ENCODE measurements at places on chromosomes 16 and 17.
A peak's percentile ranks its signal among the peaks of the same experiment; 100 is the strongest.

GRCh38 chr16:9091867-9092281 lies 430 bp downstream of the HAPSTR1 start:
- peak; percentile 19 for DNase-seq

GRCh38 chr16:67963292-67963661 lies 5.2 kb downstream of the SLC12A4 start:
- DNase-seq: no peak

- DNase-seq: no peak
Measured at GRCh38 chr17:6548578-6549330, 7.6 kb downstream of the PITPNM3 start.

DNA sequence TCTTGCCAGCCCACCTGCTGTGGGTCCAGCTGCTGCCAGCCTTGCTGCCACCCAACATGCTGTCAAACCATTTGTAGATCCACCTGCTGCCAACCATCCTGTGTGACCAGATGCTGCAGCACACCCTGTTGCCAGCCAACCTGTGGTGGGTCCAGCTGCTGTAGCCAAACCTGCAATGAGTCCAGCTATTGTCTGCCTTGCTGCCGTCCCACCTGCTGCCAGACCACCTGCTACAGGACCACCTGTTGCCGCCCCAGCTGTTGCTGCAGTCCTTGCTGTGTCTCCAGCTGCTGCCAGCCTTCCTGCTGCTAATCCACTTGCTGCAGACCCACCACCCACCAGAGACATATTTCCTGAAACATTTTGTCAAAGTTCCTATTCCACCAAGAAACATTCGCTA lies 641 bp downstream of the KRTAP9-1 start:
- DNase-seq: no peak

DNA sequence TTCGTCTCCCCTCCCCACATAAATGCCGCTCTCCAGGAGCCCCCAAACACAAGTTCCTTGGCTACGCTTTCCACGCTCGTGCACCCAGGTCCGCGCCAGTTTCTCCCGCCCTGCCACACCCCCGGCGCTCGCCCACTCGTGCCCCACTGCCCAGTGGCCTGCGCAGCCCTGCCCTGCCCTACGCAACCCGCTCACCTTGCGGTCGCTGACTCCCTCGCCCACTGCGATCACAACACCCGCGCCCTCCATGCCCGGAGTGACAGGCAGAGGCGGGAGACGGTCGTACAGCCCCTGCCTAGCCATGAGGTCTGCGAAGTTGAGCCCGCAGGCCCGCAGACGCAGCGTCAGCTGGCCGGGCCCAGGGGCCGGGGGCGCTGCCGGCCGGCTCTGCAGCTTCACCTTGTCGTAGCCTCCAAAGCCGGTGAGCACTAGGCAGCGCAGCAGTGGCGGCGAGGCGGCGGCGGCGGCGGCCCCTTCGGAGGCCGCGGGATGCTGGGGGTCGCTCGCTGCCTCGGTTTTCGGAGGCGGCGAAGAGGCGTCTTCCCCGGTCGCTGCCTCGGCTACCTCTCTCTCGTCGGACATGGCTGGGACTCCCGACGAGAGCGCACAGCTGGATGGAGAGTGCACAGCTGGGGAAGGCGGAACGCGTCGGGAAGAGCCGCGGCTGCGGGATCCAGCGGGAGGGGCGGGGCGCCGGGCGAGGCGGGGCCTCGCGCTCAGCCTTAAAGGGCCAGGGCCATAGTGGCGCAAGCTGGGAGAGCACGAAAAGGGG lies at the start of gene VAT1:
VAT1 (minus strand) TSS at position 645 of the 772 bp plus-strand sequence; CDS start at position 582, 63 bp downstream.
- no peak for DNase-seq

DNA sequence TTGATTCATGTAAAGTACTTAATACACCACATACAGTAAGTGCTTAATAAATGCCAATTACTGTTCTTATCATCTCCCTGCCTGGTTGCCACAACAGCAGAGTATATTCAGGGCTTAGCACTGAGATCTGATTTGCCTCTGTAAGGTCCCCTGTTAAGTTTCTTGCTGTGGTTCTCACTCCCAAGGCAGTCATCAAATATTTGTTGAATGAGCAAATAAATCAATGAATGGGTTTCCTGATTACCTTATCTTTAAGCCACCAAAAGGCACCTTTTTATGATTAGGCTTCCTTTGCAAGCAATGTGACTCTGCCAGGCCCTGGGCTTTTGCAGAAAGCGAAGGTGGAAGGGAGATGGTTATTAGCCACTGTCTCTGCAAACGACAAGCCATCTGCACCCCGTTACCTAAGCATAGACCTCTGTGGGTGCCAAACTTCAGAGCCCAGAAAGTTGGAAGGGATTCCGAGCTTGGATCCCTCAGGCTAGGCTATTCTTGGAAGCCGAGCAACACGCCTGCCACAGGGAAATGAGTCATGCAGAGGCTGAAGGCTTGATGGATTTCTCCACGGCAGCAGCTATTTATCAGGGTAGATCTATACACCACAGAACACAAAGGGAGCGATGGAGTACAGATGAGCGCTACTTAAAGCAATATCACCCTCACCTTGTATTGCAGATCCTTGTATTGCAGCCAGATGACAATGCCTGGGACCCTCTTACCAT lies 102.0 kb downstream of the GRIN2A start:
- DNase-seq: no peak

DNA sequence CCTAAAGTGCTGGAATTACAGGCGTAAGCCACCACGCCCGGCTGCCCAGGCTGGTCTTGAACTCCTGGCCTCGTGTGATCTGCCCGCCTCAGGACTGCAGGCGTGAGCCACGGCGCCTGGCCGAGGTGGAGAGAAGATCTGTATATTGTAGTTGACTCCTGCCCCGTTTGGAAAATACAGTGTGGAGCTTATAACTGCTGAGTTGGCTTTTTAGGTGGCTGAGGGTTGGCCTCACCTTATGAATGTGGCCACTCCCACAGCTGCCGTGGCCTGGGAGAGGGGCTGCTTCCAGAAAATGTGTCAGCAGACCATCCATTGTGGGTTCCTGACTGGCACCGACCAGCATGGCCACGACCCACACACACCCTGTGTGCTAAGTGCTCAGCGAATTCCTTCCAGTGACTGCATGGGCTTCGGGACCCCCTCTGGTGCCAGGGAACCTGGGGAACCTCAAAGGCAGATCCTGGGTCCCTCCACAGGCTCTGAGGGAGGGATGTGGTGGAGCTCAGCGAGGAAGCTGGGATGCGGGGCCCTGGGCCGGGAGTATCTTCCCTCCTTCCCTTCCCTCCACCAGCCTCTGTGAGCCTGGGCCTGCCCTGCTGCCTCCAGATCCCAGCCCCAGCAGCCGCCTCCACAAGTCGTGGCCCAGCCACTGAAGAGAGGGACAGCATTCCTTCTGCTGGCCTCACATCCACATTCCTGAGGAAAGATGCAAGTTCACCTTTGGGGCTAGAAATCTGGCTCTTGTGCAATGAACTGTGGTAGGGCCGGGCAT lies 10.9 kb upstream of the RAB11FIP3 start:
- no peak for DNase-seq

DNA sequence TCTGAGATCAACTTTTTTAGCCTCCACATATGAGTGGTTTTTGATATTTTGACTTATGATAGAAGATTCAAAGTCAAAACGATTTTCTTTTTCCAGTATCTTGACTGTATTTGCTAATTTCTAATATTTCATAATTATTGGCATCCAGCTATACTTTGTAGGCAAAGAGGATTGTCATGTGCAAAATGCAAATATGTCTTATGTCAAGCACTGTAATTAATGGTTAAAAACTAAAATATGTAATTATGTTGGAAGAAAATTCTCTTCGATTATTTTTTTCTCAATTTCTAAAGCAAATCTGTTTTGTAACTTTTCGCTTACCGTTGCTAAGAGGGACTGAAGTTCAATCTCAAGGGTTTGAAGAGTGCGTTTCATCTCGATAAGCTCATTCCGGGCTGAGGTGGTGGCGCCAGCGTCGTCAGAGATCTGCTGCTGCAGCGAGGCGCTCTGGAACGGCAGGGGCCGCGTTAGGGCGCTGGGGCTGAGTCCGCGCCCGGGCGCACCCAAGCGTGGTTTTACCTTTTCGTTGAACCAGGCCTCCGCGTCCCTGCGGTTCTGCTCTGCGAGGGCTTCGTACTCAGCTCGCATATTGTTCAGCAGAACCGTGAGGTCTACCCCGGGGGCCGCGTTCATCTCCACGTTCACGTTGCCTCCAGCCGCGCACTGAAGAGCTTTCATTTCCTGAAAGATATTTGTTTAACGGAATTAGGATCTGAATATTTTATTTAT lies 3.0 kb downstream of the KRT27 start:
- DNase-seq: no peak

DNA sequence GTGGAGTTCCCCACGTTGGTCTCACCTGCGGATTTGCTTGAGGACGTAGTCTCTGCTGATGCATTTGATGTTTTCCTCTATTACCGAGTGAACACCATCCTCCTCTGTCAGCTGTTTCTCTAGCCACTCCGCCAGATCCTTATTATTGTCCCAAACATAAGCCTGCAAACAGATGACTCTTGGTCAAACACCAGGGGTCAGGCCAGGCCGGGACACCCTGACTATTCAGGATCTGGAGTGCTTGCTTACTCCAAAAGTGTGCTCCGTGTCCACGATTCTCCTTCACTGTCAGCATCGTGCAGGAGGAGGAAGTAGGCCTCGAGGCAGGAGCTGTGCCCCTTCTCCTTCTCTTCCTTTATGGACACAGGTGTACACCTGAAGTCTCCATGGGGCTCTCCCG lies 140.2 kb downstream of the AATF start:
- no peak for DNase-seq

- no peak for DNase-seq
Measured at GRCh38 chr17:15250135-15250860, 14.8 kb downstream of the PMP22 start.

DNA sequence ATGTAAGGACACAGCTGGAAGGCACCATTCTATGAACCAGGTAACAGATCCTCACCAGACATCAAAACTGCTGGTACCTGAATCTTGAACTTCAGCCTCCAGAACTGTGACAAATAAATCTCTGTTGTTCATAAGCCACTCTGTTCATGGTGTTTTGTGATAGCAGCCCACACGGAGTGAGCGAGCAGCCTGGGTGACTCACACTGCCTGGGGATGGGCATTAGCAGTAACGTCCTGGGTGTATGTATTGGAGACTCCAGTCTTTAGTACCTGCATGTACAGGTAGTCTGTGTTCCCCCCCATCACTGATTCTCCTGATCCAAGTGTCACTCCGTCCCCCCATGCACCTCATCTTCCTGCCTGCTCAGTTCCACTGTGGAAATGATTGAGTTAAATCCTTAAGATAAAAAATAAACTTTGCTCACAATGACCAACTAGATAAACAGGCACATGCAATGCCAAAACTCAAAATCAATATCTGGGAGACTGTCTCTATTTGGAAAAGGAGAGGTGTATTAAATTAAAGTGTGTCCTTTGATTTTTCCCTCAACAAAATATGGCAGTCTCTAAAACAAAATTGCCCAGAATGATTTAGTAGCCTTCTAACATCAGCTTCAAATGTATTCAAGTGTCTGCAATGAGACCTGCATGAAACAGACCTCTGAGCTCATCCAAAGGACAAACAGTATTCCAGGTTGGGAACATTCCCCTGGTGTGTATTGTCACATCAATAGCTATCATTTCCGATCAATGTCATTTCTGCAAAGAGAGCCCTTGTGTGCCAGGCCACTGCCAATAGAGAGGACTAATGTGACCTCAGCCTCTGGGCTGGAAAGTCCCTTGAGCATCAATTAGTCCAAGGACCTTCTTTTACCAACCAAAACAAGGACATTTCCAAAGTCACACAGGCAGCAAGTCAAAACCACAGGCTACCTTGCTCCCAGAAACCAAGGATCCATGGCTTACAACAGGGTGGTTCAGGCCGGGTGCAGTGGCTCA lies 12.2 kb upstream of the VAT1L start:
- no peak for DNase-seq

DNA sequence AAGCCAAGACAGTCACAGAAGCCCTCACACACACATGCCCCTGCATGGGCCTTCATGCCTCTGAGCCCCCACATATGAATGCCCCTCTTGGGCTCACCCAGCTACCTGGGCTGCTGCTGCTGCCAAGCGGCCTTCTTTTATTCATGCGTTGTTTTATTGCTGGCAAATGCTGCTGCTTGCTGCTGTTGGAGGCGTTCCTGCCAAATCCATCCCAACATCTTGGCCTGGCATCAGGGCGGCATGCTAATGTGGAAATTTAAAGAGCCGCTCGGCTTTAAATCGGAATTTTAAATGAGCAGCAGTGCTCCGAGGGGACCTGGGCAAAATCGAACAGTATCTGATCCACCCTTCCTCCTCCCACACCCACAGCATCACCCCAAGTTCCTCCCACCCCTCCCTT lies 39.0 kb downstream of the NEUROD2 start:
- no peak for DNase-seq

GRCh38 chr17:40462343-40463121 lies 19.3 kb downstream of the IGFBP4 start:
- no peak for DNase-seq

GRCh38 chr17:53721101-53721500 lies 101.6 kb upstream of the KIF2B start:
- DNase-seq: no peak

GRCh38 chr17:60333628-60334031 lies 58.3 kb downstream of the USP32 start:
- no peak for DNase-seq

DNA sequence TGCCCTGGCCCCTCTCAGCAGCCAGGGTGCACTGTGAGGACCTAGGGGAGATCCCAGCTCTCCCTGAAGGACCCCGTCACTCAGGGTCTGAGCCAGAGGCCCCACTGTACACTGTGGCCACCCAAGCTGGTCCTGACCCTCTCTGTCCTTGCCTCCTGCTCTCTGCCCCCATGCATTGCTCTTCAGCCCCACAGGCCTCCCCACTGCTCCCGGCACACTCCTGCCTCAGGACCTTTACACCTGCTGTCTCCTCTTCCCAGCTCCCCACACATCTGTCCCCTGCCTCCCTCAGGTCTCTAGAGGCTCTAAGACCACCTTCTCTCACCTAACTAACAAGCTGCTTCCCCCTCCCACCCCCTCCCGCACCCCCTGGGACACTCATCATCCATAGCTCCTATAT lies 12.9 kb upstream of the RAI1 start:
- no peak for DNase-seq

DNA sequence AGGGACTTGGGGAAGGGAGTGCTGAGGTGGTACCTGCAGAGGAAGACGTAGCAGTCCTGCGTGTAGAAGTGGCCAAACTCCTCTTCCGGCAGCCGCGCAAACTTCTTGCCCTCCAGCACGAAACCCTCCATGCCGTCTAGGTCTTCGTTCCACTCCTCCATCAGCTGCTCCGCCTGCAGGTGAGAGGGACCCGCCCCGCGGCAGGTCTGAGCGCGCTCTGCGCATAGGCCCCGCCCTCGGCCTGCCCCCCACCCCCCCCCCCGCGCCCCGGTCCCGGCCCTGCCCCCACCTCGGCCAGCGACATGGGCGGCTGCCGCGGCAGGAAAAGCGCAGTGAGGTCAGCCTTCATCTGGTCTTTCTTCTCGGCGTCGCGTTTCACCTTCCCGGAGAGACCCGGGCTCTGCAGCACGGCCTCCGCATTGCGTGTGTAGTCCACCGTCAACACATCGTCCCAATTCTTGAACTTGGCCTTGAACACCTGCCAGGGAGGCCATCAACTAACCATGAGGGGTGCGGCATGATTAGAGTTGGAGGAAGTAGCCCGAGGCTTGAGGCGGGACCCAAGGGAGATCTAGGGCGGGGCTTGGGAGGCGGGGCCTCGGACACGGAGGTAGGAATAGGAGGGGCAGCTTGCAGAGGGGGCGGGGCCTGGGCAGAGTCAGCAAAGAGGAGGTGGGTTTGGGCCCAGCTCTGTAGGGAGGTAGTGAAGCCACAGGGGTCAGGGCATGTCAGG lies 11.5 kb downstream of the FLII start:
- no peak for DNase-seq
